ENCODE measurements at places on chromosomes 5 and 9.

- DNase-seq: no peak
Measured at GRCh38 chr9:88658311-88658822, 123.4 kb downstream of the NXNL2 start.

DNA sequence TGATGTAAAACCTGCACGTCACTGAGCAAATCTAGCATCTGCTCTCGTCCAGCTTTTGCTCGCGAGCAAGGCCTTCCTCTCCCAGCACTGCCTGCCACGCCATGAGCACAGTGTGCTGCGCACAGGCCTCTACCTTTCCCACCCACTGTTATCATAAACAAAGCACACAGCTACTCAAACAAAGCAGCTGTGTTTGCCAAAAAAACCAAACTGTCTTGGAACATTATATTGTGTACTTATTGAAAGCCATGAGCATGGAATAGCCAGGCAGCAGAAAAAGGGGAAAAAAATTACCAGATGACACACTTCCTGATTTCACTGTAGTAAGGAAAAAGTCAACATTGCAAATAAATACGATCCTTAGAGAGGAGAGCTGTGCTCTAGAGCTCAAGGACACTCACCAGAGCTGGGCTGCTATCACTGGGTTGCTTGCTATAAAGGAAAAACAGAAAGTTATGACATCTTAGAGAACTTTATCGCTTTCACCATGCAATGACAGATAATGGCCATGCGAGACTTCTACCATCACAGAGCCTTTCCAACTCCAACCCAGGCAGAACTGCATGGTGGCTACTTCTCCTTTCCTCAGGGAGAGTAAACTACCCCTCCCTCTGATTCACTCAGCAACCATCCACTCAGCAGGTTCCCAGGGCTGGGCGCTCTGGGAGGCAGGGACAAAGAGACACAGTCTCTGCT is 69.6 kb downstream of the EPB41L4B start:
- no peak for DNase-seq

DNA sequence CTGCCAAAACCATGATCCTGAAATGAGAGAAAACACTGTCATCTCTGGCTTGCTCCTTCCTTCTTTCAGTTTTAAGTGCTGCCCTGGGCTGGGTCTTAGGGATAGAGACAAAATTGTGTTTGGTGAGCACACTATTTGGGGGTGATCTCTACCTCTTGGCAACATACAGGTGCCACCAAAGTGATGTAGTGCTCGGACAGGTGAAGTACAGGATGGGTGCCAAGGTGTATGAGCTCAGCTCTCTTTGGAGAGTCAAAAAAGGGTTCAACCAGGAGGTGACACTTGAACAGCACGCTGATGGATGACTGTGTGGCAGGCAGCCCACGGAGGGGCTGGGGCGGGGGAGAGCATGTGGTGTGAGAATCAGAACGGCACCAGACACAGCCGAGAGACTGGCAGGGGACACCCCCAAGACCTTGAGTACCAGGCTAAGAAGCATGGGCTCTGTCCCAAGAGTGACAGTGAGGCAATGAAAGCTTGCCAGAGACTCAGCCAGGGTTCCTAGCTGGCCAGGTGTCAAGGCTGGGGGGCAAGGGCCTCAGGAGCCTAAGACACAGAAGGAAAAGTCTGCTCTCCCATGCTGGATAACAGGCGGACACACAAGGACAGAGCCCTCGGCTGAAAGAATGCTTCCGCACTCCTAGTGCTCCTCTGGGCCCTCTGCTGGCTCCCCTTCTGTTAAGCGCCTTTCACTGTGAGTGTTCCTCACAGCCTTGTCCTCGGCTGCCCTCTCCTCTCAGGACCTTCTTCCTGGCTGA is 2.5 kb downstream of the NHP2 start:
- no peak for DNase-seq

- DNase-seq: no peak
Measured at GRCh38 chr5:128631771-128632170, 93.7 kb upstream of the FBN2 start.

DNA sequence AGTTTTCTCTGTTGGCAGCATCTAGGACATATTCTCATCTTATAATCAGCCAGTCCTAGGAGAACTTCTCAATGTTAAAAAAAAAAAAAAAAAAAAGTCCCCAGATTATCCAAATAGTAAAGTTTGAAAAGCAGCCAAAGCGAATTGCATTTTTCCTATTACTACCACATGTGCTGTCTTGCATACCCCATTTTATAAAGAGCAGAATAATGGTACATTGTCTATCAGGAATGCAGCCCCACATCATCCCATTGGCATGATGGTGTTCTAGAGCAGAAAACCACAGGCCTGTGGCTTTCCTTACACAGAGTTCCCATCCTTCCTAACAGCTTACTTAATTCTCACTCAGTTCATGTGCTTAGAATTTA is 381.6 kb downstream of the TMEM38B start:
- DNase-seq: no peak

GRCh38 chr9:73143711-73144328 is 7.8 kb upstream of the ANXA1 start:
- DNase-seq: no peak

- no peak for DNase-seq
Measured at GRCh38 chr9:8730618-8731017, 931.0 kb upstream of the DMAC1 start.

GRCh38 chr9:17776735-17777134 is 197.9 kb downstream of the SH3GL2 start:
- DNase-seq: no peak

DNA sequence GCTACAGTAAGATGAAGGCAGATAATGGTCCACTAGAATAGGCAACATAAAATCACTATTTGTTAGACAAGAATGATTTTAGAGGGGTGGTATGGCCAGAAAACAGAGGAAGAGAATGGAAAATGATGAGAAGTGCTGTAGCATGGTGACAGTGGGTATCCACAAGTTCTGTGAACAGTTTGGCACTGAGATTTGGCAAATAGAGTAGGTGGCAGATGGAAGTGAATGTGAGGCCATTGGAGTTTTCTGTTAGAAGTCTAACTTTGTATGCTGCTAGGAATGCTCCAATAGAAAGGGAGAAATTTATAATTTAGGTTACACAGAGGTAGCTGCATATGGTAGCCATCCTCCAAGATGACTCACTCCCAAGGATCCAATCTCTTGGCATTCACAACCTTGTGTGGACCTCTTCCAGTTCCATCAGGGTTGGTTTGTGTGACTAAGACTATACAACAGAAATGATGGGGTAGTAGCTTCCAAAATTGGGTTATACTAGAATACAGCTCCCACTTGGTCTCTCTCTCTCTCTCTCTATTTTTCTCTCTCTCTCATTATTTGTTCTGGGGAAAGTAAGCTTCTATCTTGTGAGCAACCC is 646.9 kb upstream of the ZNF608 start:
- no peak for DNase-seq

DNA sequence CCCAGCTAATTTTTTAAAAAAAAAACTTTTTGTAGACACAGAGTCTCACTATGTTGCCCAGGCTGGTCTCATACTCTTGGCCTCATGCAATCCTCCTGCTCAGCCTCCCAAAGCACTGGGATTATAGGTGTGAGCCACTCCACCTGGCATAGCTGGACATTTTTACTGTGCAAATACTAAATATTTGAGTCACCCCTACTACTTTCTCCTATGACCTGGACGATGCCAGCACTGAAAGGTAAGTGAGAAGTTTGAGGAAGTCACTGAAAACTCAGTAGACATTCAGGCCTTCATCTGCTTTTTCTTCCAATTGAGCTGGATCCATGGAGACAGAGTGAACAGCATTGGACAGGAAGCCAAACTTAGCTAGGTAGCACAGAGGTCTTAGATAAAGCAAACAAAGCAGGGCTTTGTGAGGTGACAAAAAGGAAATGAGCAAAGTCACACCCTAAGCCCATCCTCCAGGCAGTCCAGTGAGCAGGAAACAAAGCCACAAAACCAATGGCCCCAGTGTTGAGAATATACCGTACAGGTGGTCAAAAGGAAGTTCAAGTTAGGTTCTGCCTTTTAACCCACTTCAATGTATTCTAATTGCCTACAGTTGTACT is 192.6 kb upstream of the RASA1 start:
- no peak for DNase-seq
